Activated CD4-positive, alpha-beta memory T cell treated with anti-CD3 and anti-CD28 coated beads for 36 hours (primary cell): ENCODE measurements at places on chromosomes 3 and 15.
A peak's percentile ranks its signal among the peaks of the same experiment; 100 is the strongest.

- DNase-seq = no peak
Observed at GRCh38 chr15:31932576-31932975, 97.7 kb upstream of the CHRNA7 start.

DNA sequence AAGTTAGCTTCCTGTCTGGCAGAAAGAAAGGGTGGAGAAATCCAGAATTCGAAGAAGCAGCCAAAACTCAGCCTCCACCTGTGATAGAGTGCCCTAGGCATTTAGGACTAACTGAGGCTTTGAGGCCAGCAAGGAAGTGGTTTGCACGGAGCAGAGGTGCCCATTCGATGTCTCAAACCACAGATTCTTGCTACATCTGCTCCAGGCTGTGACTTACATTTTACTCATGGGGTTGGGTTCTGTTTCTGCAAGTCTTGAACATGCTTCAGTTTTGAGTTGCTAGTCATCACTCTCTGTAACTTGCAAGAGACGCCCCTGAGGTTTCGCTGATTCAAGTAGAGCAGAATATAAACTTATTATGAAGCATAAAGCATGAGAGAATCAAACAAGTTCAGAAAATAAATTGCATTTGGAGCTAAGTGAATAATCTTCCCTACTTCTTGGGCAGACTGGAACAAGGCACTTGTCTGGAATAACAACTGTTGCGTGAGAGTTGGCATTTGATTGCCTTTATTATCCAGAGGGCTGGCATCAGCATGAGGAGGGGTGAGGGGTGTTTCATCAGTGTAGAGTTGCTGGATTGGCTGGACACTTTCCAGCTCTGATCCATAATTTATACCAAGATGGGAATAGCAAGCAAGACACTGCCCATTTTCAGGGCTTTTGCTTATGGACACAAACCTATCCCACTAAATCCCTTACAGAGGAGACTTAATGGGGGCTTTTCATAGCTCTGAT is 256.5 kb downstream of the AGBL1 start:
- peak; percentile 48 for DNase-seq

GRCh38 chr15:34182942-34183341 is 27.0 kb downstream of the KATNBL1 start:
- no peak for DNase-seq

GRCh38 chr3:110902453-110903085 is 169.0 kb upstream of the NECTIN3 start:
- no peak for DNase-seq

- DNase-seq = no peak
Observed at GRCh38 chr3:142040941-142041491, 108.3 kb downstream of the TFDP2 start.

DNA sequence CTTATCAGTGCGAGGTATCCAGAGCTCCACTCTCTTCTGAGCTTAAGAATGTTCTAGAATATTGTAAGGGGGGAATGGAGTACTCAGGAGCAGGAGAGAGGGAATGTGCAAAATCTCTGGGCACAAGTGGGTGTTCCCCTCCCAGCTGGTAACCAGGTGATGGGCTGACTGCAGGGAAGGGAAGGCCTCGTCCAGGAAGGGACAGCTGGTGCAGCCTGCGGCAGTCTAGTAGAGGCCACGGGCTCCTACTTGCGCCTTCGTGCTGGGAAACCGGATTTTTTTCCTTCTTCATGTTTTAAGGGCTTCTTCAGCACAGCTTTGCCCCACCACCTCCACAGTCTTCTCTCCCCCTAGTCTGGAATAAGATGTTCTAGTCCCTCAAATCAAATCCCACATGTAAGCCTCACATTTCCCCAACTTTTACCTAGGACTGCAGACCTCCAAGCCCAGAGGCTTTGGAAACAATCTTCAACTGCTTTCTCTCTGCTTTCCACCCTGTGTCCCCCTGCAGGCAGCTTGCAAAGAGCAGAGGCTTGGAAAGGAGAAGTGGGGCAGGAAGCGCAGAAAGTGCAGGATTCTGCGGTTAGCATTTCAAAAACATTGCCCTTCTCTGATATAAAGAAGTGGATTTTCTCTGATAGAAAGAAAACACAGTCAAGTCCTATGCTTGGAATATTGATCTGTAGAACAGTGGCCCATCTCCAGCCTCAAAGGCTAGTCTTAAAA is 11.9 kb upstream of the CGNL1 start:
- no peak for DNase-seq

- no peak for DNase-seq
Observed at GRCh38 chr3:134092208-134092701, 62.5 kb upstream of the SLCO2A1 start.

DNA sequence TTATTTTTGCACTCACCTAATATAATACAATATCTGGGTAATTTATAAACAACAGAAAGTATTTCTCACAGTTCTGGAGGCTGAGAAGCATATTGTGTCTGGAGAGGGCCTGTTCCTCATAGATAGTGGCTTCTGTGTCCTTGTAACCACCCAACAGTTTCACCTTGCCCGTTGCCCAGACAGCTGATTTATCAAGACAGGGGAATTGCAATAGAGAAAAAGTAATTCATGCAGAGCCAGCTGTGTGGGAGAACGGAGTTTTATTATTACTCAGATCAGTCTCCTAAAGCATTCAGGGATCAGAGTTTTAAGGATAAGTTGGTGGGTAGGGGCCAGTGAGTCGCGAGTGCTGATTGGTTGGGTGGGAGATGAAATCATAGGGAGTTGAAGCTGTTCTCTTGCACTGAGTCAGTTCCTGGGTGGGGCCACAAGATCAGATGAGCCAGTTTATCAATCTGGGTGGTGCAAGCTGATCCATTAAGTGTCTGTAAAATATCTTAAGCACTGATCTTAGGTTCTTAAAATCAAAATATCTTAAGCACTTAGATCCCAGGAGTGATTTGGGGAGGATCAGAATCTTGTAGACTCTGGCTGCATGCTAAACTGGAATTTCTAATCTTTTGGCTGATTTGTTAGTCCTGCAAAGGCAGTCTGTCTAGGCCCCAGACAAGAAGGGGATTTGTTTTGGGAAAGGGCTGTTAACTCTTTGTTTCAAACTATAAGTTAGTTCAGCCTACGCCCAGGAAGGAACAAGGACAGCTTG is 33.9 kb upstream of the C15orf39 start:
- peak; percentile 59 for DNase-seq

DNA sequence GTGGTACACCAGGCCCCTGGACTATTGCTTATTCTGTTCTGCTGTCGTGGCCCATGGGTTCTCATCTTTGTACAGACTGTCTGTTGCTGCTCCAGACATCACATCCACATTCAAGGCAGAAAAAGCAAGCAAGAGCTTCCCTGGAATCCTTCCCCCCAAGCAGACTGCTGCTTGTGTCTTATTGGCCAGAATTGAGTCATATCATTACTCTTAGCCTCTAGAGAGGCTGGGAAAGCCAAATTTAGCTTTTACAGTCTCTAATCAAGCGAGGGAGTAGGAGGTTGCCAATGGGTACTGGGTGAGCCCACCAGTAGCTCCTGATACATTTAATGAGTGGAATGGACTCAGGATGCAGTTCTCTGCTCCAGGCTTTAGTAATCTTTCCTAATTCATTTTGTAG is 39.4 kb downstream of the RAB6B start:
- DNase-seq = no peak

- no peak for DNase-seq
Observed at GRCh38 chr3:156657862-156658731, 16.3 kb upstream of the TIPARP start.

- DNase-seq = no peak
Observed at GRCh38 chr3:100954199-100954935, 38.9 kb downstream of the ABI3BP start.

DNA sequence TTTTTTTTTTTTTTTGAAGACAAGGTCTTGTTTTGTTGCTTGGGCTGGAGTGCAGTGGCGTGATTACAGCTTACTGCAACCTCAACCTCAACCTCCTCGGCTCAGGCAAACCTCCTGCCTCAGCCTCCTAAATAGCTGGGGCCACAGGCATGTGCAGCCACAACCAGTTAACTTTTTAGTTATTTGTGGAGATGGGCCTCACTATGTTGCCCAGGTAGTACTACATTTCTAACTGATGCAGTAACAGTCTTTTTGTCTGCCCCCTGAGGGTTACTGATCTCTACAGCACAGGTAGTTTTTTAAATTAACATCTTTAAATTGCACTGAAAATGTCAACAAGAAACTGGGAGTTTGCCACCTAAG is 3.4 kb upstream of the LMLN start:
- no peak for DNase-seq

- peak; percentile 31 for DNase-seq
Observed at GRCh38 chr3:53269888-53270880, 14.4 kb upstream of the TKT start.

DNA sequence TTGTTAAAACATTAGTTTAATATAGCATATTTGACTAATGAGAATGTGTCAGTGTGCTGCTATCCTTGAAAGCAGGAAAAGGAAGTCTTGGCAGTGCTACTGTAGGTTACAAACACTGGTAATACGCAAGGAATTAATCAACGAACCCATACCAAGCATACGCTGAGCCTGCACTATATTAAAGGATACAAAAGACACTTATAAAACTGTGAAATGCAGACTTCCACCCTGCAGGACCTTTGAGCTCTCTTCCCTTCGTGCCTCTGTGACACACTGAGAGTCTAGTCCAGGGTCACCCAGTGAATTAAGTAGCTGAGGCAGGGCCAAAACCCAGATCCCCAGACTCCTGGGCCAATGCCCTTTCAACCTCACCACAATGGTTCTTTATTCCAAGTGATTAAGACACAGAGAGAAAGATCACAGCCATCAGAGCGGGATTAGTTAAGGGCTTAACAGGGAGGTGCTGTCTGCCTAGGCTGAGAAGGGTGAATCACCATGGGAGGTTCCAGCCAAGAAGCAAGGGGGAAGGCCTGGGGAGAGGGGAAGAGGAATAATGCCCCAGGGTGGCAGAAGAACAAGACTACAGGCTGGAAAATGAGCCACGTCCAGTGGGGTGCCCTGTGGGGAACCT is 6.8 kb downstream of the ANXA2 start:
- peak; percentile 28 for DNase-seq

DNA sequence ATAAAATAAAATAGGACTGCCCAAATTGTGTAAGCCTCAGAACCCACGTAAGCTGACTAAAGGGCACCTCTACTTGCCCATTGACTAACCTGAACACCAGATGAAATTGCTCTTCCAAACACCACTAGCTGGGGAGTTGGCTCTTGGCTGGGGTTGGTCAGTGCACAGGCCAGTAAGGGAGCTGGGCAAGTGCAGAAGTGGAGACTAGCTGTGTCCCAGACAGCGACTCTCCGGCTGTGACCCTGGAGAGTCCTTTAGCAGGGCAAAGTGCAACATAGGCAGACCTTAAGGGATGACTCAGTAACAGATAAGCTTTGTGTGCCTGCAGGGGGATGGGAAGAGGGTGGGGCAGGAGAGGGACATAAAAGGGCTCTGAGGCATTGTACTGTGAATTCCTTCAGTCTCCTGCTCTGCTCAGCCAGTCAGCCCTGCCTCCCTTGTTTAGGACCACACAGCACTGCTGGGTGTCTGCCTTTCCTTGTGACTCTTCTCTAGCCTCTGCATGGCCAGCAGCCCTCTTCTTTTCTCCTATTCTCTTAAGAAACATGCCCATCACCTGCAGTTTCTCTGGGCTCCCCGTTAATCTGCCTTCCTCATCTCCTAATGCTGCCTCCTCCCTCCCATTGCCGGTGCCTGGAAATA is 13.2 kb downstream of the NR1I2 start:
- DNase-seq = no peak

DNA sequence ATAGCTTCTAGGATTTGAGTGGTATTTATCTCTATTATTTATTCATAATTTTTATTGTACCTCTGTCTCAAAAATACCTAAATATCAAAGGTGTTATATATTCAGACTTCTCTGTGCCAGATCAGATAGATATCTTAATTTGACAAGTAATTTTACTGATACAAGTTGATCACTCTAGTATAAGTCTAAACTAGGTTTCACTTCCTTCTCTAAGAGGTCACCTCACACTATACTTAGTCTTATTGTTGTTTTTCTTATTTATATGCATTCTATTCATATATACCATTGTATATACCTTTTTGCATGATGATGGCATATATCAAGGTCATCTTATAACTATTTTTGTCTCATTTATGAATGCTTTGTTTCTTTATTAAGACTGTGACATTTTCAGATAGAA is 26.4 kb upstream of the HGD start:
- DNase-seq = no peak

DNA sequence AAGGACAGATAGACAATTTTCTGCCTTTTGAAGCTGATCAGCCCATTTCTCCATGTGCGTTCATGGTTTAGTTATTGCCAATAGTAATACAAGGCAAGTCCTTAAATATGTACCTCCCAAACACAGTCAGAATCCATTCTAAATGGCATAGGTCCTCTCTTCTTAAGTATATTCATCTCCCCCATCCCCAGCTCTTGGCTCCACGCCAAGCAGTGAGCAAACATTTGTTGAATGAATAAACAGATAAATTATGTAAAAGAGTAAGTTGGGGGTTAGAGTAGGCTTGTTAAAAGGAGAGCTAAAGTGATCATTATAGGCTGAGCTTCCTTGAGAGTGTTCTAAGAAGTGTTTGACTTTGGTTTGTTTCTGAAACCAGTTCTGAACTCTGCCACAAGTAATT is 241.3 kb downstream of the ITPR1 start:
- peak; percentile 23 for DNase-seq

DNA sequence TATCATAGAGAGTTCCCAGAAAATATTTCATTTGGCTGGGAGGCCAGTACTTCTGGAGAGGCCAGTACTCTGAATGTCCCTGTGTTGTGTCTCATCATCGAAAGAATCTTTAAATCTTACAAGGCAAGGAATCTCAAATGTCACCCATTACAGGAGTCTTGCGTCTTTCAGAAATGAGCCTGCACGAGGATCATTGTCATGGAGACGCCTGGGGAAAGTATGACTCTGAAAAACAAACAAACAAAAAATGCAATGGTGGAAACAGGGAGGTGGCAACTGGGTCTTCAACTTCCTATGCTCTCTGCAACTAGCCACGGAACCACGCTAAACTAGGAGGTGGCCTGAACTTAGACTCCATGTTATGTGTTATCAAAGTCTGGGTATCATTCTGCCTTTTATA is 804.6 kb downstream of the EPHA3 start:
- DNase-seq = no peak

DNA sequence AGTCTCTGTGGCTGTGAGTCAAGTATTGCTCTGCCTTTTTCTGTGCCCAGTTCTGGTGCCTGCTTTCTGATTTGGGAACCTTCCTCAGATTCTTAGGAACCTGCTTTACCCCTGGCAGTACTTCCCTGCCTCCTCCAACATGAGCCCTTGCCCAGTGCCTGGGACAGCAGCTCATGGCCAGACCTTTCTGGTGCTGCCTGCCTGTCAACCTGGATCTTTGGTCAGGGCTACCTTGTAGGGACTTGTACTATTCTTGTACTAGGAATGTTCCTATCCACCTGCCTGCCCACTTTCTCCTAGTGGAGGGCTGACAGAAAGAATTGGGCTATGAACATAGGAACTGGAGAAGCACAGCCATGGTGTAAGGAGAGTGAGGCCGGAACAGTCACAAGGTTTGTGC is 28.8 kb upstream of the EPHB1 start:
- no peak for DNase-seq

- DNase-seq = no peak
Observed at GRCh38 chr3:63920001-63920400, 7.8 kb upstream of the SCAANT1 start.

DNA sequence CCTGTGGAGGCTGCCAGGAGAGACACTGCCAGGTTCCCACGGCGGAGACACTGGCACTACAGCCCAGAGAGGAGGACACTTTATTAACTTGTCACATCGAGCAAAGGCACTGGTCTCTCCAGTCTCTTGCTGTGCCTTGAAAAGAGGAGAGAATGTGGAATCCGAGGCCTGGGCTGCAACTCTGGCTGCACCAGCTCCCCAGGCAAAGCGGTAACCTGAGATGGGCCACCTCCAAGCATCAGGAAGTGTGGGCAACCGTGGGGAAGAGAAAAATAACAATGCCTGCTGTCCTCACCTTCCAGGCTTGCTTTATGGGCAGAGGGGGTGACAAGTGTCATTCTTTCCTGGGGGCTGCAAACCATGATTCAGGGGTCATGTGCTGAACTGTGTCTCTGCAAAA is 91.6 kb upstream of the RGMA start:
- DNase-seq = no peak
